ENCODE measurements at places on chromosomes 7 and 10. TPM values are rescaled to one million over a fixed set of nuclear protein-coding genes. Genes with fewer than 3 reads are reported as not detected.

- no peak overlapping the region for H3K27ac ChIP-seq
- peaks cover 34% of the 10 kb centered on the region for H3K4me1 ChIP-seq
- H3K36me3 ChIP-seq, result no peaks in the 10 kb centered on the region
Measured at GRCh38 chr10:50582046-50582445, 41.7 kb downstream of the SGMS1 start.

The PAX4 gene
- total RNA-seq, result 0.33 TPM

- H3K27ac ChIP-seq, result peak overlapping the region; percentile 31
- peaks cover 10% of the 10 kb centered on the region for H3K36me3 ChIP-seq
- H3K4me3 ChIP-seq, result peak overlapping the region; percentile 83
- DNase-seq, result no peak
Measured at GRCh38 chr7:27104341-27105058, 2.0 kb upstream of the HOXA2 start.

The EIF5AL1 gene
- 0.59 TPM for total RNA-seq

GRCh38 chr7:7191137-7191536, 8.8 kb downstream of the C1GALT1 start:
- no peak for DNase-seq
- peaks cover 2% of the 10 kb centered on the region for H3K27me3 ChIP-seq
- H3K4me1 ChIP-seq, result peaks cover 13% of the 10 kb centered on the region
- no peak overlapping the region for H3K27ac ChIP-seq
- no peak overlapping the region for H3K4me3 ChIP-seq

GRCh38 chr7:82335927-82336326, 107.7 kb downstream of the CACNA2D1 start:
- peaks cover 3% of the 10 kb centered on the region for H3K4me1 ChIP-seq
- no peak overlapping the region for H3K4me3 ChIP-seq
- no peaks in the 10 kb centered on the region for H3K36me3 ChIP-seq
- no peak for DNase-seq
- H3K27me3 ChIP-seq, result no peaks in the 10 kb centered on the region

The EMX2 gene
- total RNA-seq, result not detected

- no peaks in the 10 kb centered on the region for H3K4me1 ChIP-seq
- no peaks in the 10 kb centered on the region for H3K27me3 ChIP-seq
- no peak for DNase-seq
- H3K36me3 ChIP-seq, result peaks cover 29% of the 10 kb centered on the region
Measured at GRCh38 chr7:94578614-94579013, 69.0 kb downstream of the CASD1 start.

DNA sequence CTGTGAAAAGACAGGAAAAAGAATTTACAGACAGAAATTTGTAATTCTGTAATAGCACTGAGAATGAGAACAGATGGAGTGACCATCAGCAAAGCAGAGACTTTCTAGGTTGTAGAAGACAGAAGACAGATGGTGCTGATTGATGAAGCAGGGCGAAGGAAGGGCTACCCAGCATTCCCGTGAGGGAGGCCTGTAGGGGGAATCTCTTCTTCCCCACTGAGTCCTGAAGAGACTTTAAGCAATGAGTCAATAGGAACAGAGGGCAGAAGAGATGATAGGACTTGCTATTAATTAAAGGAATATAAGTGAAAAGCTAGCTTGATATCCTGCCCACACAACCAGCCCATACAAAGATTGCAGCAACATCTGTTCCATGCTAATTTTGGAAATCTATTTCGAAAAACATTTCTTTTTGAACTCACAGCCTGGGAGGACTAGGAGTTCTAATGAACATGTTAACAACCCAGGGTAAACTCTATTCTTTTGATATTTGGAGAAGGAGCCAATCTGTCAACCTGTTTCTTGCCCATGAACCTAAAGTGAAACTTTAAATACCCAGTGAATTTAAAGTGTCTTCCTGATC, 44.1 kb downstream of the RALA start:
- DNase-seq, result no peak
- H3K4me1 ChIP-seq, result peaks cover 55% of the 10 kb centered on the region
- H3K4me3 ChIP-seq, result no peak overlapping the region
- no peak overlapping the region for H3K27ac ChIP-seq
- peaks cover 9% of the 10 kb centered on the region for H3K27me3 ChIP-seq

DNA sequence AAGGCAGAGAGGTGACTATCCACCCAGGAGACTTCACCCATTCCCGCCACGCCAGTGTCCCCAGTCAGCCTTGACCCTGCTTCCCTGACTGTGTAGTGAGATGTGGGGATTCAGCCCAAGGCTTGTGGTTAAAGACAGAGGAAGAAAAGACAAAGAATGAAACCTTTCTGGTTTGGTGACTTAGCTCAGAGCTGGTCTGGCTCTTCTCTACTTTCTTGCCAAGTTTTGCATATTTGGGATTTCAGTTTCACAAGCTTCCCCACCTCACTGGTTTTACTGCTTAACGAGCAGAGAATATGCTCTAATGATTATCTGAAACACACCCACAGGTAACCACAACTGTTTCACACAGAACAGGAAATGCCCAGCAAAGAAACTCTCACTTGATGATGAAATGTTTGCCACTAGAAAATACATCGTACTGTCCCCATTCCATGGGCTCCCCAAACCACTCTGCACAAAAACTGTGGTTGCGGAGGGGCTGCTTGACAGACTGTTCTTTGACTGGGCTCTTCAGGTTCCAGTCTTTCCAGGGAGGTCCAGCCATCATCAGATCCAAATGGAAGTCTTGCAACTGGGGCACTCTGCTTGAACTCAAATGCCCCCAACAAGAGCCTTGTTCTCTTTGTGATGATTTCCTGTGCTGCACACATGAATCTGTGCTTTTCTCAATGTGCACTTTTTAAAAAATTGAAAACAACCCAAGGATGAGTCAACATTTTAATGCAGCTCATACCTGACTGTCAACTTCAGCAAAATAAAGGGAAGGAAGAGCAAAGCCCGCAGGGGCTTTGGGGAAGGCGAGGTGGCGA, 95.5 kb downstream of the CTBP2 start:
- peaks cover 10% of the 10 kb centered on the region for H3K27me3 ChIP-seq
- H3K4me1 ChIP-seq, result peaks cover 62% of the 10 kb centered on the region
- no peak for DNase-seq
- H3K27ac ChIP-seq, result peak overlapping the region; percentile 68
- peaks cover 17% of the 10 kb centered on the region for H3K36me3 ChIP-seq
- H3K4me3 ChIP-seq, result no peak overlapping the region
